ENCODE measurements at places on chromosomes 7 and 10. TPM values are rescaled to one million over a fixed set of nuclear protein-coding genes. Genes with fewer than 3 reads are reported as not detected.

DNA sequence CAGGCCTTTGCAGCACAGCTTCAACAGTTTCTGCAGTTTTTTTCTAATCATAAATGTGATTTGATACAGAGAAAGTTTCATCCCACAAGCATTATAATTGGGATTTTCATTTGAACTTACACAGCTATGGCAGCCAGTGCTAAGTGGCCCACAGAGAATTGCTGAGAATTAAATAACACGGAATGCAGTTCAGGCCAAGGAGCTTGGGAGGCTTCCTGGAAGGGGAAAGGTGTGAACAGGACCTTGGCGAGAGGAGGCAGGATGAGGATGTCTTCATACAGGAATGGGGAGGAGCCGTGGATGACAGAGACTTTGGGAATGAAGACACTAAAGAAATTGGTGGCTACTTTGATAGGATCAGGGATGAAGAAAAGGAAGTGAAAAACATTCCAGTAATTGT is 95.3 kb downstream of the ZNF22 start:
- no peak overlapping the region for H3K4me3 ChIP-seq
- peaks cover 34% of the 10 kb centered on the region for H3K4me1 ChIP-seq
- no peak overlapping the region for H3K27ac ChIP-seq
- no peaks in the 10 kb centered on the region for H3K36me3 ChIP-seq

DNA sequence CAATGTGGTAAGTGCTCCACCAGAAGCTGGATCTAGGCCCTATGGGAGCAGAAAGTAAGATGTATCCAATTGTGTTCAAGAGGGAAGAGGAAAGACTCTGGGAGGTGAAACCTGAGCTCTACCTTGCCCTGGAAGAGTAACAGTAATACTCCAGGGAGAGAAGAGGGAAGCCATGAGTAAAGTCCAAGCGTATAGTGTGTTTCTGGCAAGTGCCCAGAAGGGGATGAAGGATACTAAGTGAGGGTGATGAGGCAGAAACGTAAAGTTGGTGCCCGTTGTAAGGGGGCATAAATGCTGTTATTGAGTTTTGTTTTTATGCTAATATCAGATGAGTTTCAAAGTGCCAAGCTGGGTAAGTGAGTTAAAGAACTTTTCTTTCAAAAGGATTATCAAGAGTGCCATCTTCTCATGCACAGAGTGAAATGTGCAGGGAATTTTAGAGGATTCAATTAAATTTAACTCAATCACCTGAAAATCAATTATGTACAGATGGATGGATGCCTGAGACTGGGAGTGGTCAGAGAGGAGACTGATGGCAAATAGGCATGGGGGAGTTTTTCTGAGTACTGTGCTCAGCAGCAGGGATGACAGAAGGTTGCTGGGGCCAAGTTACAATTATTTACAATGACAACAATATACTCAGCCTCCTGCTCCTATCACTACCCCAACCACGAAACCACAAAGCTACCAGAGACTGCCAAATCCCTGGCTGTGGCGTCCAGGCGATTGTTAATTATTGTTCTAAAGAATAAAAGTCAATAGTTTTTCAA is 123.3 kb upstream of the LAMB4 start:
- H3K27me3 ChIP-seq: no peaks in the 10 kb centered on the region
- no peaks in the 10 kb centered on the region for H3K36me3 ChIP-seq
- no peak overlapping the region for H3K27ac ChIP-seq
- H3K4me1 ChIP-seq: no peaks in the 10 kb centered on the region
- DNase-seq: no peak

DNA sequence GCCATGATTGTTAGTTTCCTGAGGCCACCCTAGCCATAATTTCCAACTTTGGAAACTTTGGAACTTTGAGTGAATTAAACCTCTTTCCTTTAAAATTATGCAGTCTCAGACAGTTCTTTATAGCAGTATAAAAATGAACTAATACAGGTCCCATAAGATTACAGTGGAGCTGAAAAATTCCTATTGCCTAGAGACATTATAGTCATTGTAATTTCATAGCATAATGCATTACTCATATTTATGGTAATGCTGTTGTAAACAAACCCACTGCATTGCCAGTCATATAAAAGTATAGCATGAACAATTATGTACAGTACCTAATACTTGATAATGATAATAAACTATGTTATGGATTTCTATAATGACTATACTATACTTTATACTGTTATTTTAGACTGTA is 88.0 kb upstream of the TMEM229A start:
- no peaks in the 10 kb centered on the region for H3K27me3 ChIP-seq
- H3K4me1 ChIP-seq: no peaks in the 10 kb centered on the region
- no peaks in the 10 kb centered on the region for H3K36me3 ChIP-seq
- H3K27ac ChIP-seq: no peak overlapping the region
- no peak overlapping the region for H3K4me3 ChIP-seq
- DNase-seq: no peak

DNA sequence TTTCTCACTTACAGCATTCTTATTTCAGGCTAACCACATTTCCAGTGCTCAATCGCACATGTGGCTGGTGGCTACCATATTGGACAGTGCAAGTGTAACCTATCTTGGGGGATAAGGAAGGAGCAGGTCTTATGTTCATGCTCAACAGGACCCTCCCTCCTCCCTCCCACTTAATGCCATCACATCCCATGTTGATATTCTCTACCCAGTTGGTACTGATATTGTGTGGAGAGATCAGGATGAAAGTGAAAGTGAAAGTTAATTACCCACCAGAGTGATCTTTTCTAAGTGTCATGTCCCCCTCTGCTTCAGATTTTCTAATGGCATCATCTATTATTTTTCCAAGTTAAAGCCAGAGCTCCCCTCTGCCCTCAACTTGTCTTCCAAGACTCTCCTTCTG is 91.6 kb downstream of the BMPER start:
- DNase-seq: no peak
- H3K27me3 ChIP-seq: no peaks in the 10 kb centered on the region
- no peak overlapping the region for H3K4me3 ChIP-seq
- no peaks in the 10 kb centered on the region for H3K4me1 ChIP-seq
- H3K36me3 ChIP-seq: no peaks in the 10 kb centered on the region

The IGF2BP3 gene
- 26.8 TPM for total RNA-seq

GRCh38 chr7:106779877-106780276 is 85.2 kb upstream of the PIK3CG start:
- no peak overlapping the region for H3K27ac ChIP-seq
- no peak for DNase-seq
- H3K36me3 ChIP-seq: no peaks in the 10 kb centered on the region
- H3K27me3 ChIP-seq: no peaks in the 10 kb centered on the region
- no peaks in the 10 kb centered on the region for H3K4me1 ChIP-seq
- H3K4me3 ChIP-seq: no peak overlapping the region

The HTR7 gene
- 0.18 TPM for total RNA-seq

All from muscle of leg (tissue), 16 donors.